ENCODE measurements at places on chromosomes 7 and 10. TPM values are rescaled to one million over a fixed set of nuclear protein-coding genes. Genes with fewer than 3 reads are reported as not detected.

Gene ZPBP
- total RNA-seq = 0.42 TPM

Gene PAX4
- not detected for total RNA-seq

Gene NUPR2
- not detected for total RNA-seq

Gene MYH16
- not detected for total RNA-seq

Gene FOXK1
- total RNA-seq = 34.7 TPM

Gene GLI3
- 0.15 TPM for total RNA-seq

Gene GARS1
- 421 TPM for total RNA-seq

Gene COL1A2
- total RNA-seq = 0.21 TPM

Gene OPN1SW
- total RNA-seq = not detected

Gene GPR15LG
- total RNA-seq = not detected

Gene PLEKHS1
- not detected for total RNA-seq

Gene FAM13C
- total RNA-seq = not detected

Gene ABCC2
- total RNA-seq = 0.91 TPM

Gene FAM25C
- not detected for total RNA-seq

Gene ALOX5
- total RNA-seq = 0.52 TPM

Gene HECW1
- not detected for total RNA-seq

Gene AGMO
- not detected for total RNA-seq

Gene PDE1C
- not detected for total RNA-seq

Gene GPR26
- total RNA-seq = not detected

Gene OLAH
- total RNA-seq = 0.21 TPM

Gene SORCS1
- not detected for total RNA-seq

Gene TMEM184A
- total RNA-seq = not detected

Gene GRM3
- not detected for total RNA-seq

Gene TMEM213
- total RNA-seq = not detected

Gene IGFBP1
- total RNA-seq = not detected

Gene OR6V1
- not detected for total RNA-seq

Gene WAPL
- 50.7 TPM for total RNA-seq

Gene PDZD7
- total RNA-seq = 0.27 TPM

Gene SEC31B
- total RNA-seq = 17.5 TPM

Gene ADAM8
- total RNA-seq = 68.5 TPM

Gene ABCB4
- 0.15 TPM for total RNA-seq

Gene IL6
- total RNA-seq = 1.1 TPM

Gene TMEM209
- total RNA-seq = 49.7 TPM

Gene CCDC146
- 0.61 TPM for total RNA-seq

Gene GPR85
- total RNA-seq = not detected

Gene PTER
- total RNA-seq = 27.0 TPM

Gene INHBA
- not detected for total RNA-seq

Gene SPDYE8
- not detected for total RNA-seq

Gene CDHR1
- total RNA-seq = 1.8 TPM

Gene PLPP4
- total RNA-seq = not detected

Gene CAMK1D
- 11.4 TPM for total RNA-seq

Gene HOXA3
- not detected for total RNA-seq

Gene GBX1
- total RNA-seq = not detected

Gene UBTD1
- 2.1 TPM for total RNA-seq

Gene CDNF
- total RNA-seq = 1.0 TPM

Gene FAM24B
- 9.8 TPM for total RNA-seq

Gene ZNF212
- total RNA-seq = 14.9 TPM

Gene OPN4
- not detected for total RNA-seq

Measured in activated CD8-positive, alpha-beta memory T cell treated with anti-CD3 and anti-CD28 coated beads for 36 hours (primary cell).